ENCODE measurements at places on chromosomes 1 and 21.
A peak's percentile ranks its signal among the peaks of the same experiment; 100 is the strongest.

DNA sequence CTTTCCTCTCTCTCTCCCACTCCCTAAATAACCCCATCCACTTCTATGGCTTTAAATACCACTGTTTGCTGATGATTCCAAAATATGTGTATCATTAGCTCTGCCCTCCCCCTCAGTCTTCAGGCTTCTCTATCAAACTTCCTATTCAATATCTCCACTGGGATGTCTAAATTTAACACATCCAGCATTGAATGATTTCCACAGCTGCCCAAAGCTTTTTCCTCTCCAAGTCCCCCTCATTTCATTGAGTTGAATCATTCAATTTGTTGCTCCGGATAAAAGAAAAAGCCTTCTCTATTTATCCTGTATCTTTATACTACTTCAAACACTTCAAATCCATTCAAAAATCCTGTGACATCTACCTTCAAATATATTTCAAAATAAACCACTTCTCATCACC lies 225.0 kb downstream of the SEC16B start:
- no peak overlapping the region for H3K27ac ChIP-seq
- DNase-seq, result no peak
- no peaks in the 10 kb centered on the region for H3K4me1 ChIP-seq
- H3K36me3 ChIP-seq, result no peaks in the 10 kb centered on the region
- no peaks in the 10 kb centered on the region for H3K27me3 ChIP-seq

GRCh38 chr1:82759035-82759434 lies 958.3 kb downstream of the ADGRL2 start:
- no peak overlapping the region for H3K27ac ChIP-seq
- no peaks in the 10 kb centered on the region for H3K27me3 ChIP-seq
- H3K4me1 ChIP-seq, result no peaks in the 10 kb centered on the region
- DNase-seq, result no peak

DNA sequence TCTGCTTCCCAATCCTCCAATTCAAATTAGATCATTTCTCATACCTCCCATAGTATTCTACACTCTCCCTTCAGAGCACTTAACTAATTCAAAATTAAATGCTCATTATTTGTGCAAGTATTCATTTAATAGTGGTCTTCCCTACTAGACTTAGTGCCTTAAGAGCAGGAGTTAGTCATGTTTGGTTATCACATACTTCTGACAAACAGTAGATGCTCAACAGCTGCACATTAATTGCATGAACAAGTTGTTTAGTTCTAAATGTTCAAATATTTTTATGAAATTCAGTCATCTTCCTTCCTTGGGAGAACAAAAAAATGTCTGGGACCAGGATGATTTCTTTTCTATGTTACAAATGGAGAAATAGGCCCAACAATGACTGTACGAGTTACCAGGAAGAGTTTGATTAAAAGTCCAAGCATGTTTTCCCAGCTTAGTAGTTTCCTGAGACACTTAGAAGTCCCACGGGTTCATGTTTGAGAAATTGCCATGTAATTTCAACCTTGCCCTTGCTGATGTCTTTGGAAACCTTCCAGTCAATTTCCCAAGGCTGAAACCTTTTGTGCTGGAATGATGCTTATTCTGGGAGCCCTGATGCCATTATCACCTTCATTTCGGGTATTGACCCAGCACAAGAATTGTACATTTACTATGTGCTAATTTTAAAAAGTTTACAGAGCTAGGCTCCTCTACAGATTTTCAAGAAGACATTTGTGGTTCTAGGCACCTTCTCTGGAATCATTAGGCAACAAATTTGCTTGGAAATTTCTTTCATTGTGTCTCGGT lies 437.9 kb upstream of the PLXNA2 start:
- no peak overlapping the region for H3K27ac ChIP-seq
- no peaks in the 10 kb centered on the region for H3K4me1 ChIP-seq
- no peaks in the 10 kb centered on the region for H3K36me3 ChIP-seq
- H3K4me3 ChIP-seq, result no peak overlapping the region
- no peaks in the 10 kb centered on the region for H3K27me3 ChIP-seq

GRCh38 chr1:207156095-207156494 lies 52.1 kb downstream of the C4BPA start:
- no peaks in the 10 kb centered on the region for H3K4me1 ChIP-seq
- DNase-seq, result no peak
- H3K27ac ChIP-seq, result no peak overlapping the region
- H3K4me3 ChIP-seq, result no peak overlapping the region
- H3K36me3 ChIP-seq, result no peaks in the 10 kb centered on the region

DNA sequence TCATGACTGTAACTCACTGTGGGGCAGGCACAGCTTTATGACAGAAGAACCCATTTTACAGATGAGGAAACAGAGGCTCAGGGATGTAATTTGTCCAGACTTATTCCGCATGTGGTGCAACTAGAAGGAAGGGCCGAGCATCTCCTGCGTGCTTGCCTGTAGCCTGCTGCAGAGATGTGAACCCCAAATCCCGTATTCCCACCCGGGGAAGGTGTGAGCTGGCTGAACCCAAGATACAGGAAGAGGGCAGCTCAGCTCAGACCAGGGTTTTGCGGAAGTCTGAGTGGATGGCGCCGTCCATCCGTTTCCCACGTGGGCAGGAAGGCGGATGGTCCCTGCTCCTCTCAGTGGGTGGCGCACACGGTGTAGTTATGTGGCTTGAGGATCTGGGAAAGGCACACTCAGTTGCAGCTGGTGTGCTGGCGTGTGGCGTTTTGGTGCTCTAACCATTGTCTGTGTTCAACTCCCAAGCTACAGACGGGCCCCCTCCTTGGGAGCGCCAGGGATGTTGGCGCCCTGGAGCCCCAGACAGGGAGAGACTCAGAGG lies 1.2 kb downstream of the CROCC start:
- H3K27ac ChIP-seq, result no peak overlapping the region
- H3K36me3 ChIP-seq, result no peaks in the 10 kb centered on the region
- H3K4me1 ChIP-seq, result peaks cover 11% of the 10 kb centered on the region
- H3K27me3 ChIP-seq, result no peaks in the 10 kb centered on the region

- DNase-seq, result no peak
- H3K27me3 ChIP-seq, result peaks cover 44% of the 10 kb centered on the region
- no peak overlapping the region for H3K27ac ChIP-seq
- H3K36me3 ChIP-seq, result no peaks in the 10 kb centered on the region
- peak overlapping the region; percentile 58 for H3K4me3 ChIP-seq
These were observed 586 bp downstream of the COL24A1 start for GRCh38 chr1:86155807-86156565.

Measured in activated T-helper 2 cell treated with anti-CD3 and anti-CD28 coated beads, Interferon-gamma antibody, Interleukin-2, Interleukin-4, amounts not matched to agents 10 μg/mL and 5 μg/mL and 100 μg/mL, durations not matched to agents 14 hours and 24 hours and 36 hours (primary cell).